ENCODE measurements at places on chromosomes 7 and 10.
A peak's percentile ranks its signal among the peaks of the same experiment; 100 is the strongest.

DNA sequence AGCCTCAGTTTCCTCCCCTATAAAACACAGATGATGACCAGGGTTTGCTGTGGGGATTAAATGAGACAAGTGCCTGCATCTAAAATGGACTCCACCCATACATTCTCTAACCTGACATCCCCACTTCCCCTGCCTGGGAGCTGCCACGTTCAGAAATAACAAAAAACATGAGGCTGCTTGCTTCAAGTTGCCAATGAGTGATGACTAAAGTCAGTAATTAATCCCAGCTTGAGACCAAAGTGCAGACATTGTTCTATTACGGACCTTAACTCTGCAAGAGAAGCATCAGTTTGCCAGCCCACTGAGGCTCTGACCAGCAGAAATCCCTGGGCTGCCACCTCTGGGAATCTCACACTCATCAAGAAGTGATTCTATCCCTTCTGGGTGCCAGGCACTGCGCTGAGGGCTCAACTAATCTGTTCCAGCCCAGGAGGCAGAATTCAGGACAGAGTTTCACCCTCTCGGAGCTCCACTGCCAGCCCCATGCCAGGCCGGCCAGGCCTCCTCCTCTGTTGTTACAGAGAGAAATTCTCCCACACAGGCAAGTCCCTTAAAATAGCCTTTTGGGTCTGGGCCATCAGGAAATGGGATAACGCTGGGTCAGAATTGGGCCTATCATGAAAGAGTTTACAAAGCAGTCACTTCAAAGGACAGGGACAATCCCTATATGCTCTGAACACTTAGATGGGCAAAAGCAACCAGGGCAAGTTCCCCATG, 11.4 kb downstream of the SH3PXD2A start:
- DNase-seq = no peak

- DNase-seq = no peak
Observed at GRCh38 chr7:24896031-24896501, 83.9 kb downstream of the OSBPL3 start.

GRCh38 chr10:13147161-13147560, 14.2 kb upstream of the MCM10 start:
- DNase-seq = no peak

GRCh38 chr10:129900825-129901224, 63.2 kb downstream of the EBF3 start:
- no peak for DNase-seq

DNA sequence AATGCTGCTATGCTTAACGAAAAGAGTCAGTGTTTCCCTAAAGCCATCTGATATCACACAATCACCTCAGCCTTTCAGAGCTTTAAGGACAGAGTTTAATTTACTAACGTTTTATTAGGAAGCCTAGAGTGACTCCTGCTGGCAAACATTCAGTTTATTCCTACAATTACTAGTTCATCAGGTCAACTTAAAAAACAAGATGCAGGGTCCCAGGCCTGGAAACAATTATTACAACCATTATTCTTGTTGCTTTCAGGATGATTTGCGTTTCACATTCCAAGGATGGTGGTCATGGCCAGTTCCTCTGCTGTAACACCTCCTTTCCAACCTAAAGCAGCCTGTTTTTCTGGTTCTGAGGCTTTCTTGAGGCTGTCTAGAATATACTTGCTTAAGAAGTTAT, 1.5 kb upstream of the FAM53B start:
- DNase-seq = peak; percentile 30

DNA sequence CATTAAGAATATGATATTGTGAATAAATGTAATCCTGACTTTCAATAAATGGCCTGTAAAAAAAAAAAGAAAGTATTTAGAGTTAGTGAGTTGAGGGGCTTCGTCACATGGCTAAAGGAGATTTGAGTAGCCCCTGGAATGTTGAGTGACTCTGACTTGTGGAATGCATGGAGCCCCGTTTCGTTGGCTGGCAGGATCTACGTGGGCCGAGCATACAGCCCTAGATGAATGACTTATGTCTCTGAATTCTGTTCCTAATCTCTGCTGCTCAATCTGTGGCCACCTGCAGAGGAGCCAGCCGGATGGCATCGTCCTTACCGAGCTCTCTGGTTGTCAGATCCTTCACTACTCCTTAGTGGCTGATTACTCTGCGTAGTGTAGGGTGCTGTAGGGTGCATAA, 155.7 kb downstream of the MGMT start:
- no peak for DNase-seq

DNA sequence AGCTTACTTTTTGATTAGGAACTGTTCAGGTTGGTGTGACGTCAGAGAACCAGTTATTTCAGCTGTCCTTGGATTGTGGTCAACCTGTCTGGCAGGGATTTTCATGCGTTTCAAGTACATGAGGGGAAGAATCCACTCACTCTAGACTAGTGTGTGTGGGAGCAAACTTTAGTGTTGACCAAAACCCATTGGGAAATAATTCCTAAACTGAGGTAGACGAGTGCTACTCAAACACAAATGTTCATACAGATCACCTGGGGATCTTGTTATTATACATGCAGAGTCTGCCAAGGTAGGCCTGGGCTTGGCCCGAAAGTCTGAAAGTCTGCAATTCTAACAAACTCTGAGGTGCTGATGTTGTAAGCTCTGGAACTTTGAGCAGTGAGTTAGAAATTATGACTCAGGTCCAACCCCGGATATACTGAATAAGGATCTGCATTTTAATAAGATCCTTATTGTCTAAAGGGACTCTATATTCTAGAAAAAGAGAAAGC, 111.1 kb upstream of the CREB5 start:
- DNase-seq = no peak

Measured in NCI-H510A (cell line).